ENCODE measurements at places on chromosomes 6 and 20.

DNA sequence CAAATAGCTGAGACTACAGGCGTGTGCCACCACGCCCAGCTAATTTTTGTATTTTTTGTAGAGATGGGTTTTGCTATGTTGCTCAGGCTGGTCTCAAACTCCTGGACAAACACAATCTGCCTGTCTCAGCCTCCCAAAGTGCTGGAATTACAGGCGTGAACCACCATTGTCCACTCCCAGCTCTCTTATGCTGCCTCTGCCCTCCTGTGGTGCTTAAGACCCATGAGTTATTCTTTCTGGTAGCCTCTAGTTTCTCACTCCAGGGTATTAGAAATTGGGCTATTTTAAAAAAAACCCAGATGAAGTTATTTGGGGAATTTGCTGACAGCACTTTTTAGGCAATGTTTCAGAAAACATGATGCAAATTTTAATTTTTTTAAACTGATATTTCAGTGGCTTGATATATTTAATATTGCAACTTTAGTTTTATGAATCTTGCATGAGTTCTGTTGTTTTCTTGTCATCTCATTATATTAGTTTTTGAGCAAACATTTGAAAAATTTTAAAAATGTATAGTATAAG, 114.0 kb upstream of the FOXO3 start:
- no peak for DNase-seq

GRCh38 chr6:2872423-2873358, 30.4 kb downstream of the SERPINB9 start:
- no peak for DNase-seq

- DNase-seq, result no peak
These were observed 14.1 kb upstream of the THBD start for GRCh38 chr20:23063581-23063980.

DNA sequence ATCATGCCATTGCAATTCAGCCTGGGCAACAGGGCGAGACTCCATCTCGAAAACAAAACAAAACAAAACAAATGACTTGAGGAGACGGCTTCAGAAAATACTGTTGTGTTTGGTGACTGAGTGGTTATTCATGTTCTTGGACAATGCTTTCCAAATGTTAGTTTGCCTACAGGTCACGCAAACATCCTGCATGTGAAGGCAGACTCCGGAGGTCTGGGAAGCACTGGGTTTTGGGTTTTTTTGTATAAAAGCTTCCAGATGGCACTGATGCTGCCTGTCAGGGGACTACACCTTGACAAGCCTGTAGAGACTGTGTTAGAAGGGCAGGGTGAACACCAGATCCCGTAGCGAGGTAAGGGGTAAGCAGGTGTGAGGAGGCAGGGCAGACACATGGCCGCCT, 81.7 kb downstream of the THBS2 start:
- no peak for DNase-seq

- no peak for DNase-seq
These were observed 154.7 kb upstream of the LAMP5 start for GRCh38 chr20:9359561-9360308.

DNA sequence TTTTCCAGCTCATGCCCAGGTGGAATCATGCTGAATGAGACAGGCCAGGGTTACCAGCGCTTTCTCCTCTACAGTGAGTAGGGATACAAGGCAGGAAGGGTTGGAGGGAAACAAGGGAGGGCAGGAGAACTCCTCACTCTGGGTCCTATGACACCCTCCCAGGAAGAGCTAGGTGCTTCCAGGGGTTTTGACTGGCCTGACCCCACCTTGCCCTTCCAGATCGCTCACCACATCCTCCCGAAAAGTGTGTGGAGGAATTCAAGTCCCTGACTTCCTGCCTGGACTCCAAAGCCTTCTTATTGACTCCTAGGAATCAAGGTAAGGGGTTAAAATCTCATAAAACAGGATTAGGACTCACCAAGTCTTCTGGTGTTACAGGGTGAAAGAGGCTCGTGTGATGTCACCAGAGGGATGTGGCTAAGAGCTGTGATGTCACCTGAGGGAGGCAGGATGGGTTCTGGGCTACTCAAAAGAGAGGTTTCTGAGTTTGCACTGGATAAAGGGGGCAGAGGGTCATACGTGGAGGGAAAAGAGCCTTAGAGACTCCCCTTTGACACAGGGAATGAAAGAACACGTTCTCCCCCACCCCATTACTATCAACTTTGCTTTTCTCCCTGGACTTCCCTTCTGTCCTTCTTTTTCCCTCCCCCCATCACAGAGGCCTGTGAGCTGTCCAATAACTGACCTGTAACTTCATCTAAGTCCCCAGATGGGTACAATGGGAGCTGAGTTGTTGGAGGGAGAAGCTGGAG, 1.9 kb downstream of the APOM start:
- no peak for DNase-seq

- DNase-seq, result no peak
These were observed 337.4 kb downstream of the GRIK2 start for GRCh38 chr6:101730954-101731353.

- no peak for DNase-seq
These were observed 80.5 kb downstream of the YTHDF1 start for GRCh38 chr20:63135411-63135810.

DNA sequence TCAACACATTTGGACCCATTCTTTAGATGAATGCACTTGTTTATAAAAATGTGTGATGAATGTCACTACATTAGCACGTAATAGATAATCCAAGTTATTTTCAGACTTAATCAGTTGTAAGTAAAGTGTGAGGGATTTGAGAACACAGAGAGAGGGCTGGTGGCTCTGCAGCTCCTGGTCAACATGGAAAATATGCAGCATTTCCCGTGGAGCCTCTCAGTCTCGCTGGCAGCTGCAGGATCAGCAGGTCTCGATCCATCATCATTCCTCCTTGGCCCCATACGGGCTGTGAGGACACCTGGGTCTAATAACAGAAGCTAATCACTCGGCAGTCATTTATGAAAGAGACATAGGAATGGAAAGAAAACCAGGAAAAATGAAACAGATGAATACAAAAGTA, 390.2 kb downstream of the PRKN start:
- no peak for DNase-seq

GRCh38 chr6:168387426-168387825, 53.6 kb upstream of the SMOC2 start:
- no peak for DNase-seq

DNA sequence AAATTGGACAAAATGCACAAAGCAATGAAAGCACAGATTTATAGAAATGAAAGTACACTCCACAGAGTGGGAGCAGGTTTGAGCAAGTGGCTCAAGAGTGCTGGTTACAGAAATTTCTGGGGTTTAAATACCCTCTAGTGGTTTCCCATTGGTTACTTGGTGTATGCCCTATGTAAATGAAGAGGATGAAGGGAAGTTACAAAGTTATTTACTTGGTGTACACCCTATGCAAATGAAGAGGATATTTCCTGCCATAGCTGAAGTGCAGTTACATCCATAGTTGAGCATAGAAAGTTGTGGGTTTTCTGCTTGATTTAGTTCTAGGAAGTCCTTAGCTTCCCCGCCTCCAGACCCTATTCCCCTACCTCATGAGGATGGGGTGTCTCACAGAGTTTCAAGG, 22.7 kb downstream of the BCAS1 start:
- DNase-seq, result no peak

DNA sequence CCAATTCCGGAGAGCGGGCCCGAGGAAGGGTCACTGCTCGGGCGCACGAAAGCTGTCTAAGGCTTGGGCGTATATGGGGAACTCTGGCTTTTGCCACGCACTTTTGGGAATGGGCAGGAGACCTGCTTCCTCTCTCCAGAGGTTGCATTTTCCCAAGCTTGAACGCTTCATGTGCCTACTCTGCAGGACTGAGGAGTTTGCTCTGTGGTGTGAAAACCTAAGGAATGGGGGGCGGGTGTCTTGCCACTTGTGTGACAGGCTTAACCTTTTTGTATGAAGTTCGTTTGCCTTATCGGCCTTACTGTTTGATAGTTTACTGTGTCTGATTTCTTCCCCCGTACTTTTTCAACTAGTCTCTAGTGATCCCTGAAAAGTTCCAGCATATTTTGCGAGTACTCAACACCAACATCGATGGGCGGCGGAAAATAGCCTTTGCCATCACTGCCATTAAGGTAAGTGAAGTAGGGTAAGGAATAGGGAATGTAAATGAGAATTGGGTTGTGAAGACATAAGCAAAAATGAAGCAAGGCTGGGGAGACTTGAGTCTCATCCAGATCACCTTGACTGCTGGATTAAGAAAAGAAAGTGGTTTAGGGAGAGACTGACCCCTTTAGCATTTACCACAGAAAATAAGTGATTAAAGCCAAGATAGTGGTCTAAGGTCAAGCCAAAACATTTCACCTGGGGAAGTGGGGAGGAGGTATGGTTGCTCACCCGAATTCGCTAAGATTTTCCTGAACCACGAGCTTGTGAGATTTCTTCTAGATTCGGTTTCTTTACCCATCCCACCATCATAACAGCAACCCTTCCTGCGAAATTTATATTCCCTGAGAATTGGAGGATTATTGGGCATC, 627 bp downstream of the RPS18 start:
- DNase-seq, result no peak

- no peak for DNase-seq
These were observed 140.1 kb upstream of the LRFN2 start for GRCh38 chr6:40727271-40727670.

- DNase-seq, result no peak
These were observed 47.6 kb upstream of the SMIM8 start for GRCh38 chr6:87274660-87275274.

- DNase-seq, result no peak
These were observed 15.9 kb downstream of the PARD6B start for GRCh38 chr20:50747275-50747674.

GRCh38 chr6:130063806-130064205, 45.4 kb downstream of the L3MBTL3 start:
- DNase-seq, result no peak

GRCh38 chr6:158222066-158222465, 53.9 kb downstream of the GTF2H5 start:
- no peak for DNase-seq

DNA sequence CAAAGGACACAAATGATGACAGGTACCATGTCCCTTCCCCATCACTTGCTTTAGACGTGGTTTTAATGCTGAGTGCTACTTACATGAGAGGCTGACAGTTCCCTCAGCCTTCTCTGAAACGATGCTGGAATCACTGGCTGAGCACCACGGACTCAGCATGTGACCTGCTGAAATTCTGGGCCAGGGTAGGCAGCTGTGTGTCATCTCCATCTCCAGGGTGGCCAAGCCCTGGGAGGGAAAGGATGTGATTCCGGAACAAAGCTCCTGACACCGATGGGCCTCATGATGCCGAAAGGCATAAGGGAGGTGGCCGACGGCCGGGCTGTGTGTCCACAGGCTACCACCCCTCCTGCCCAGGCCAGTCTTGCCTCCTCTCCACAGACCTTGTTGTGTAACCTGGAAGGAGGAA, 184.3 kb upstream of the CST7 start:
- no peak for DNase-seq

DNA sequence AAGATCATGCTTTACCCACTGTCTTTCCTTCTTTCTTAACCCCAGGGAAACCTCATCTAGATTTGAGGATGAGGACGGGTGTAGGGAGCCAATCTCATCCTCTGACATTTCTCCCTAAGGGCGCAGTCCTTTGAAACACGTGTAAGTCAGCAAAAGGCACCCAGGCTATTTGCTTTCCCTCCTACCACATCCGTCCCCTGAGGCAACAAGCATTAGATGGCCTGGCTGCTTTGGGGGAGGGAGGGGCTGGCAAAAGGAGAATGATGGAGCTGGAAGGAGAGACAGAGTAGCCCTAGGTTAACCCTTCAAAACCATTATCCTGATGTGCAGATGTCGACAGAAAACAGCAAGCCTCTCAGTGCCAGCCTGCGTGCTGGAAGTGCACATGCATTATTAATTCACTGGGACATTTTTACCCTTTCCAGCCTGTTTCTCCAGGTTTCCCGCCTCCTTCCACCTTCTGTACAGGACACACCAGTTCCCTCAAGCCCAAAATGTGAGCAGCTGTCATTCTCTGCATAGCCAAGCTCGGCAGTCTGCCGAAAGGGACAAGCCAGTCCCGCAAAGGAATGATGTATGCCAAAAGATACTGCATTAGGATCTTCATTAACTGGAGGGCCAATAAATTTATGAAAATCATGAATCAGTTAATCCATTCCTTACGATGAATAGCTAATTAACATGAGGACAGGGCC, 547.2 kb downstream of the CD83 start:
- peak; percentile 29 for DNase-seq

DNA sequence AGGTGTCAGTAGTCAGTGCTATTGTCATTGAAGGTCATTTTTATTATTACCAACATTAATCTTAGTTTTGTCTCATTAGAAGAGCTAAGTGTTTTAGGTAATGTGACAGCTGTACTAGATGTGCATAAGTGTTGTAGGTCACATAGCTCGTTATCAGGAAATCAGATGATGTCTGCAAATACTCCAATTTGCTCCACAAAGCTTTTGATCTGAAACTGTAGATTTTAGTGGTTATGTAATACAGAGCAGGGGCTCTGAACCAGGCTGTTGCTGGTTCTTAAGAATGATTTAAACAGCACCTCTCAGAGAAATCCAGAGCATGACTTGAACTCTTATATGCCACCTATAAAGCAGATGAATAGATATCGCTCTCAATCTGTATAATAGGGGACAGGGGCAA, 2.5 kb downstream of the IL17F start:
- DNase-seq, result no peak

DNA sequence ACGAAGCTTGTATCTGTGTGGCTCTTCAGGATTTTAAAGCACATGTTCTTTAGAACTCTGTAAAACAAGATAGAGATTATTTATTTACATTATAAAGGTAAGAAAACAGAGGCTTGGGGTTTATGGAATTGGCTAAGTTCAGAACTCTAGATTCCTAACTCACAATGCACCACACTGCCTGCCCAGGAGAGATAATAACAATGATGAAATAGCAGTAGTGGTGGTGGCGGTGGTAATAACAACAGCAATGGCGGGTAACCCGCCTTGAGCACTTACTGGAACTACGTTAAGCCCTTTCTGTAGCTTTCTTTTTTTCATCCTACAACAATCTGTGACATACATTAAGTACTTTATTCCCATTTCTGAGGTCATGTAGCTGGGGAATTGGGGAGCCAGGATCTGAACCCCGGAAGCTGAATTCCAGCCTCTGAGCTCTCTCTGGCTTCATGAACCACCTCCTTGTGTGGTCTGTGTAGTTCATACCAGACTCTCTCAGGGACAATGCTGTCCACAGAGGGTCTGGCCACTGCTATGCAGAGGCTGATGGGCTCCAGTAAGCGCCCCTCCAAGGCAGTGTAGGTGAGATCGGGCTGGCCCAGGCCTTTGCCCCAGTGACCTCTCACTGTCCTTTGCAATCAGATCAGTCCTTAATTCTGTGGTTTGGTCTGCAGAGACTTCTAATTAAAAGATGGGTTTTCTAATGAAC, 260.9 kb downstream of the SLC24A3 start:
- DNase-seq, result no peak

GRCh38 chr6:25732468-25733198, 21.9 kb upstream of the SLC17A4 start:
- no peak for DNase-seq

DNA sequence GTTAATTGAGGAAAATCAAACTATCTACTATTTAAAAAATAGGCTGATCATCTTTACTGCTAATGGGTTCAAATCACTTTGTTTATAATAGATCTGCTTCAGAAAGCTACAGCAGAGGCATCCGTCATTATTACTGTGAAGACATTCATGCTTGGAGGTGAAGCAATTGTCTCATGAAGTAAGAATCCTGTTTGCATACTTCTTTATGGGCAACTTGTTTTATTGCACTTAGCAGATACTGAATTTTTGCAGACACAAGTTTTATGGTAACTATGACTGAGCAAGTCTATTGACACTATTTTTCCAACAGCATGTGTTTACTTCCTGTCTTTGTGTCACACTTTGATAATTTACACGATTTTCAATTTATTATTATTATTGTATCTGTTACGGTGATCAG, 573.9 kb downstream of the RFPL4B start:
- no peak for DNase-seq
